Activated CD4-positive, alpha-beta T cell treated with anti-CD3 and anti-CD28 coated beads for 4 hours (primary cell): ENCODE measurements at places on chromosomes 1 and 21.
A peak's percentile ranks its signal among the peaks of the same experiment; 100 is the strongest.

DNA sequence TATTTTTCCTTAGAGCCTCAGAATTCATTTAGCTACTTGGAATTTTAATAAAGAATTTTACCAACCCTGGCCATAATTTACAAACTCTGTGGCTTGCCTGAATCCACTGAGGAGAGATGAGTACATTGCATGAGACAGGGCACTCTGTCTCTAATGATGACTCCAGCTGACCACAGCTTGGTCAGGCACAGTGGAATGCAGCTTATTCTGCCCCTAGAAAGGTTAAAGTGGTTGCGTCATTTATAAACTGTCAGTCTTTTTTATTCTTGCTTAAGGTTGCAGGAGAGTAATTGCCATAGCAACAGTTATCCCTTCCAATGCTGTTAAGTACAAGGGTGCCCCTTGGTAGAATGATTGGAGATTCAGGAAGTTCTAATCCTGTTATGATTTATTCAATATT, 28.3 kb downstream of the PDE4B start:
- no peak for DNase-seq

DNA sequence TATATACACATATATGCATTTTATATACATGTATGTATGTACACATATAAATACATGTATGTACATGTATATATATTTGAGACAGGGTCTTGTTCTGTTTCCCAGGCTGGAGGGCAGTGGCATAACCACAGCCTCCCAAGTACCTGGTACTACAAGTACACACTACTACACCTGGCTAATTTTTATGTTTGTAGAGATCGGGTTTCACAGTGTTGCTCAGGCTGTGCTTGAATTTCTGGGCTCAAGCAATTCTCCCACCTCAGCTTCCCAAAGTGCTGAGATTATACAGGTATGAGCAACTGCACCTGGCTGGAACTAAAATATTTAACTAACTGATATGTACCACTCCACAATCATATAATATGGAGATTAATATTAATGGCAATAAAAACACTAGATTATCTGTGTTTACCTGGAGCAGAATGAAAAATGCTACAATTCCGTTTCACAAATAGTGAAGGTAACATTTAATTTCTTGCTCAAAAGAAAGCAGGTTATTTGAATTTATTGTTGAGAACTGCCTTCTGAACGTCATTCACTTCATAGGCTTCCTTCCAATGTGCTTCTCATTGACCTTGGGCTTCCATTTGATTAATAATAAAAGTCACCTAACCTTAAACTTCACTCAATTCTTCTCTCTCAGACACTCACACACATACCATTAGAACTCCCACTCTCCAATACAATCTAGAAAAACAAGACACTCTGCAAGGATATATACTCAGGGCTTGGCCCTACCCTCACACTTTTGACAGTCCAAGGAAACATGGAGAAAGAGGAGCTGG, 57.0 kb downstream of the PTGER3 start:
- DNase-seq = no peak

GRCh38 chr1:231200388-231201031, 38.7 kb downstream of the TRIM67 start:
- DNase-seq = no peak

DNA sequence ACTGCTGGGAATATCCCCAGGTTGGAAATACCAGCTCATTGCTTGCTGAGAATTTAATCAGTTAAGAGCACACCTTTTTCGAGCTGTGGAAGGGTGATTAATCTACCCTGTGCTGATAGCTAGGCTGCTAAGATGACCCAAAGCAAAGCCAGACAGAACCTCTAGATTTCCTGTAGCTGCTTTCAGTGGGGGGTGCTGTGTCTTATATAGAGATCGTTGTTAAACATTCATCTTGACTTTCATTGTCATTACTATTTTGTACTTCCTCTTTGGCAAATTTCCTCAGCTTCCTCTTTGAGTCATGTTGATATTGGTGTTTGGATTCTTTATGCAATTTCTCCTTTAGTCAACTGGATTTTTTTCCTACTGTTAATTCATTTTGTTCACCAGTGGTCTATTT, 155.3 kb downstream of the DISC1 start:
- DNase-seq = no peak

DNA sequence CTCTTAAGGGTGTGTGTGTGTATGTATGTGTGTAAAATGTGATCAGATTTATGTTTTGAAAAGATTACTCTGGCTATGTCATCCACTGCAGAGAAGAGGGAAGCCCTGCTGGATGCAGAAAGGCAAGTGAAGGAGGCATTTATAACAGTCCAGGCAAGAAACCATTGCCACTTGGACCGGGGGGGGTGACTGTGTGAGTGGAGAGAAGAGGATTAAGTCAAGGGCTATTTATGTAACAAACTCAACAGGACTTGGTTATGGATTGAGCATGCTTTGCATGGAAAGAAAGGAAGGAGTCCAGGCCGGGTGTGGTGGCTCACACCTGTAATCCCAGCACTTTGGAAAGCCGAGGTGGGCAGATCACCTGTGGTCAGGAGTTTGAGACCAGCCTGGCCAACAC, 143.0 kb downstream of the URB2 start:
- DNase-seq = no peak

DNA sequence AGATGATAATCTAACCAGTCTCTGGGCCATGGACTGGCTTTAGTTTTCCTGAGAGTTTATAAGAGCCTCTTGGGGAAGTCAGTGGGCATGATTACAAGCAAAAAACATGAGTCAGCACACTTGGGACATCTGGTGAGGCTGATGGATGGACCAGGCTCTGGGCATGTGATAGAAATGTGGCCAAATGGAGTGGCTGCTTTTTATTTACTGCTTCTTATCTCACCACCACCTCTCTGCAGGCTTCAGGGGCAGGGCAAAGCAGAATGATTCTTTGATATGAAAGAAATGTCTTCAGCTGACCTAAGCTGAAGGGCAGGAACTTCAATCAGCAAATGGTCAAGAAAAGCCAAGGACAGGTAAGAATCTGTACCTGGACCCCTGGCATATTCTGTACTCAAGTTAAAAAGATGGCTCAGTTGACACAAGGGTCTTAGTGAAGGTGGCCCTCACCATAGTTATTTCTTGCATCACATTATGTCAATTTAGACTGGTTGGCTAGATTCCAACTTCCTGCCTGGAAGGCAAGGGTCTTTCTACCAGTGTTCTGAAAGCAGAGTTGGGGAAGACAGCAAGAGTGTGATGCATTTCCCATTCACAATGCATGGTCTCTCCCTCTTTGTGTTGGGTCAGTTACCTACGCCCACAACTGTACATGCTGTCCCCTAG, 162.8 kb downstream of the FASLG start:
- DNase-seq = no peak

DNA sequence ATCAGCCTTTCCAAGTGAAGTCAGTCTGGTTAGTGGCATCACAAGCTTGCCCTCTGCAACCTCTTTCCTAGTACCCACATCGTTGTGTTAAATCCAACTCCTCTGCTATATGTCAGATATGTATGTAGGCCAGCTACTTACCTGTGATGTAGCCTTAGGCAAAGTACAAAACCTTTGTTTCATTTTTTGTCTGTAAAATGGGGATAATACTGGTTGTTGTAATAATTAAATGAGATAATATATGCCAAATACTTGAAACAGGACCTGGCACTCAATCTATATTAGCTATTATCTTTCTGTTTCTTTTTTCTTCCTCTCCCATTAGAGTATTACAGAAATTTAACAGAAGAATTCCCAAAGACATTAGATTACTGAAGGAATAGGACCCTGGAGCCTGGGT, 1.2 kb downstream of the PCP4L1 start:
- DNase-seq = no peak

GRCh38 chr21:43820466-43820865, 31.1 kb downstream of the RRP1 start:
- no peak for DNase-seq

GRCh38 chr1:87449348-87449963, 120.8 kb downstream of the LMO4 start:
- peak; percentile 7 for DNase-seq

- no peak for DNase-seq
These were observed 73.7 kb downstream of the S1PR1 start for GRCh38 chr1:101310506-101310905.
